ENCODE measurements at places on chromosomes 7 and 10.

- DNase-seq, result no peak
Observed at GRCh38 chr10:89053555-89053954, 63.0 kb downstream of the FAS start.

DNA sequence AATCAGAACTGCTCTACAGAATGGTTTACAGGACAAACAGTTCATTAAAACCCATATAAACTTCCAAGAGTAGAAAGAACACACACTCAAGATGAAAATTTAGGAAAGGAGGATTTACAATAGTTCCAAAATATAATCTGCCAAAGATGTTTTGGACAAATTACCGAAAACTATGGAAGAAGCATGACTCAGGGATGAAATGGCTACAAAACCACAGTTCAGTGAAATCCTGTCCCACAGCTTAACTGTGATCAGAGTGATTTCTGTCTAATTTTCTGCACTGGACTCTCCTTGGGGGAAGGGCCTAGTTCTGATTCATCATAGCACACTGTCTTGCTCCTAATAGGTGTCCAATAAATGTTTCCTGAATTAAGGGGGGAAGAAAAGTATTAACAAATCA is 82.2 kb downstream of the HIPK2 start:
- DNase-seq, result no peak

DNA sequence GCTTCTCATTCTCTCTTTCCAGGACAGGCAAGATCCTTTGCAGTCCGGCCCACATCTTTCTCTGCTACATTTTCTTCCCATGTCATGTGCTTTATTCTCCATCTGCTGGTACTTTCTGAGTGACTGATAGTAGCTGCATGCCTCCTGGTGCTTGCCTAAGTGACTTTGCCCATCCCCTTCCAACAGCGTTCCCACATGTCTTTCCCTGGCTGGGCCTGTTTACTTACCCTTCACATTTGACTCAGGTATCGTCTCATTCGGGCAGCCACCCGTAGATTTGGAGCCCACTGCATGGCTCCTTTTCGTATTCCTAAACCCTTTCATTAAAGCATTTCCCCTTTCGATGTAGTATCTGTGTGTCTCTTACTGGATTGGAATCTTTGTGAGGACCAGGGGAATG is 24.6 kb downstream of the TYW1 start:
- DNase-seq, result no peak

- DNase-seq, result no peak
Observed at GRCh38 chr10:124653811-124654651, 90.1 kb downstream of the FAM53B start.

DNA sequence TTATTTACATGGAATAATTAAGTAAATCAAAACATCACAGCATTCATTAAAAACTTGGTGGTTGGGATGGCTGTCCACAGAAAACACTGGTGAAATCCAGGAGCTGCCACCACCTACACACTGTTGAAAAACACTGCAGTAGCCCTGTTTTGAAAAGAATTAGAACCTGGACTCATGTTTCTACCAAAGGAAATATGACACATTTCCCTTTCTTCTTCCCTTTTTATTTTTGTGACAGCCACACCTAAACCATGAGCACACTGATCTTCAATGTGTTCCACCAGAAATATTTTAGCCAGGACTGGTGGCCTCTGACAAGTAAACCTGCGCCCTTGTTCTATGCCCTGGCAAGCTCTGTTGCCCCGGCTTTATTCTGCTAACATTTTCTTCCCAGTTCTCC is 3.3 kb downstream of the TMEM140 start:
- DNase-seq, result no peak

GRCh38 chr7:23356726-23357125 is 57.6 kb downstream of the MALSU1 start:
- peak; percentile 20 for DNase-seq

DNA sequence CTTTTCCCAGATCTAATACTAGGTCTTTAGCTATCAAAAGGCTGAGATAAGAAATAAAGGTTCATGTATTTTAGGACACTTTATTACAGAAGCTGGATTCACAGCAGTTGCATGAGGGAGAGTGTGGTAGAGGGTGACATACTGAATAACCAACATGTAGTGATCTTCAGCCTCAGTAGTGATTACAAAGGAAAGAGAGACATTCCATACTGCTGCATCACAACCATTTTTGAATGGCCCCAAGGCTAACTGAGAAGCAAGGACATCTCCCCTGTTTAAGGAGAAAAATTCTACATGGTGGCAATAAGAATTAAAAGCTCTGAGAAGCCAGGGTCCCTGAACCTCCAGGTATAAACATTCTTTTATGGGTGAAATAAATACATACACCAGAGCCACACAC is 35.3 kb downstream of the COG5 start:
- no peak for DNase-seq

- no peak for DNase-seq
Observed at GRCh38 chr7:154425271-154425670, 373.1 kb downstream of the DPP6 start.

- no peak for DNase-seq
Observed at GRCh38 chr10:29250066-29250465, 38.8 kb upstream of the LYZL1 start.

DNA sequence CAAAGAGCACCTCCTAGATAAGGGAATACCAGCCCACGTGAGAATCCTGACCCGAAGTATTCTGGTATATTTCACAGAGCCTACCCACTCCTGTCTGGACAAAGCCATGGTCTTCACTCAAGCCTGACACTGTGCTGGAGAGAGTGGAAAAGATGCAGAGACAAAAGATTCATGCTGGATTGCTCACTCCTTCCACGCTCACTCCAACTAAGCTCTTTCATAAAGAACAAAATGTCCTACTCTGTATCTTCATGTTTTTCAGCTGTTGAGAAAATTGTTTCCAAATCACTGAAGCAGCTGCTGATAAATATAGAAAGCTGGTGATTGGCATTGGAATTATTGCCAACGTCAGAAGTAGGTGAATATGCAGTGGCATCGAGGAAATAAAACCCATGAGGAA is 106.0 kb downstream of the ABLIM1 start:
- no peak for DNase-seq

- DNase-seq, result no peak
Observed at GRCh38 chr7:37191797-37192196, 256.9 kb downstream of the ELMO1 start.

- peak; percentile 45 for DNase-seq
Observed at GRCh38 chr7:24597014-24597413, 23.8 kb downstream of the PALS2 start.

GRCh38 chr7:140069298-140069949 is 6.7 kb upstream of the PARP12 start:
- no peak for DNase-seq

- peak; percentile 78 for DNase-seq
Observed at GRCh38 chr10:26438534-26439341, 597 bp downstream of the APBB1IP start.

DNA sequence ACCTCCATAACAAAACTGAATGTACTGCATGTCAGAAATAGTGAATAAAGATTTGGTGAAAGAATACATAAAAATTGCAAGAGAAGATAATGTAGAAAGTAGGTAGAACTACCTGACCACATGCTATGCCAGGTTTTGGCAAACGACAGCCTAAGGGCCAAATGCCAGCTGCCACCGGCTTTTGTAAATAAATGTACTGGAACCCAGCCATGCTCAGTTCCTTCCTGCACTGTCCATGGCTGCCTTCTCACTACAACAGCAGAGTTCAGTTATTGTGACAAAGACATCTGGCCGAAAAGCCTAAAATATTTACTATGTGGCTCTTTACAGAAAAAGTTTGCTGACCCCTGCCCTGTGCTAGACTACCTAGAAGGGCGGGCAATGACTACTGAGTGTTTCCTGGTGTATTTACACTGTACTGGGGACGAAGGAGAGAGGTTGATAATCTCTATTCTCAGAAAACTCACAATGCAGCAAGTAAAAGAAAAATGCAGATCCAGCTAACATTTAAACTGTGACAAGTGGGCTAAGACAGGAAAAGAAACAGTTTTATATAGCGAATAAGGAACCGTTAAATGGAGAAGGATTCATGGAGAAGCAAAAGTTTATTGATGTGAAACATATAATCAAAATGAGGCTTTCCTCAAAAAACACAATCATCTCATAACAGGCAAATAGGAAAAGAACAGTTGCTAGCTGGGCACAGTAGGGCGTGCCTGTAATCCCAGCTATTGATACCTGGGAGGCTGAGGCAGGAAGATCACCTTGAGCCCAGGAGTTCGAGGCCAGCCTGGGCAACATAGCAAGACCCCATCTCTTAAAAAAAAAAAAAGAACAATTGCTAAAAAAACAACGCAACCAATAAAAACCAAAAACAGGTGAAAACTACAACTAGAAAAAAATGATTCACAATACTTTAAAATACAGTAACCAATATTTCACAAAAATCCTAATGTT is 13.7 kb downstream of the KIN start:
- no peak for DNase-seq

- no peak for DNase-seq
Observed at GRCh38 chr7:115101199-115101598, 179.3 kb downstream of the MDFIC start.

GRCh38 chr10:51918884-51919325 is 219.5 kb upstream of the CSTF2T start:
- no peak for DNase-seq

GRCh38 chr10:131802996-131803395 is 97.8 kb upstream of the PPP2R2D start:
- no peak for DNase-seq

DNA sequence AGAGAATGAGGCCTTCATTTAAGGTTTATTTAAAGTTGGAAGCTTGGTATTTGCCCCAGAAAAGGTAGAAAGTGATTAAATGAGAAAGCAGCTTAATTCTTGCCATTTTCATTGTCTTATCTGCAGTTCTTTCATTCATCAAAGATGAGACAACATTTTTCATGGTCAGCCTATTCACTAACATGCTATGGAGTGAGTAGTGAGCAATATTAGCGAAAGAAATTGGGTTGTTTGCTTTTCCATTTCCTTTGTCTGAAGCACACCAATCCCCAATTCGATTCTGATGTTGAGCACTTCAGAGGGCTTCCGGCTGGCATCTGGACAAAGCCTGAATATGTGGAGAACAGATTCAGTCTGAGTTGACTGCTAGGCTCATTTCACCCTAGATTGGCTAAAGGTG is 317.2 kb downstream of the BBS9 start:
- no peak for DNase-seq

DNA sequence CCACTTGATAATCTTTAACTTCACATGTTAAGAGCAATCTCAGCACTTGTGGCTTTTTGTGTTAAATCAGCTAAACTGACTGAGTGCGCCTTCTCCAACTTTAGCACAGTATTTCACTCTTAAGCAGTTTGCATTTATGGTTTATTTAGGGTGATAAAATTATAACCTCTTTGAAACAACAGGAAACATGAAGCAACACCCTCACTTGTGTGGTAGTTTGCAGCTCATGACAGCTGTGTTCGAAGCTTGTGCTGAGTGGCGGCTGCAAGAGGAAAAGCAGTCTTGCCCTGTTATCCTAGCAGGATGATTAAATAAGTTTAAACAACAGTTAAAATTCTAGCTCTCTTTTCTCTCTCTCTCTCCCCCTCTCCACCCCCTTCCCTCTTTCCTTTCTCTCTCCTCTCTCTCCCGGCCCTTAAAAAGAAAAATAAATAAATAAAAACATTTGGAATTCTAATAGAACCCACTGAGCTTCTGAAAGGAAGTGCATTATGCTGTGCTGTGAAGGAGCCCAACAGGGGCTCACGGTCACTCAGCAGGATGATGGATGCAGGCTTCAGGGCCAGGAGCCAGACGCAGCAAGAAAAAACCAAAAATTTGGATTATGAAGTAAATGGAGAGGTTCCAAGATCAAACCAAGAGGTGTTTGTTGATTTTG is 25.2 kb downstream of the OGDH start:
- DNase-seq, result no peak

DNA sequence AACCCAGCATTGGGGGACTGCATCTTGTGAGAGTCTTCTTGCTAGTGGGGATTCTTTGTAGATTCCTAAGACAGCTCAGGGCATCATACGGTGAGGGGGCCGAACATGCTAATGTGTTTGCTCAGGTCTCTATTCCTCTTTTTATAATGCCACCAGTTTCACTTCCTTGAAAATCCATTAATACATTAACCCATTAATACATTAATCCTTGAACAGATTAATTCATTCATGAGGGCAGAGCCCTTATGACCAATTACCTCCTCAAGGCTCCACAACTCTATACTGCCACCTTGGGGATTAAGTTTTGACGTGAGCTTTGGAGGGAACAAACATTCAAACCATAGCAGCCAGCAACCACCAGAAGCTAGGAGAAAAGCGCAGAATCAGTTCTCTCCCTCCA is 67.2 kb upstream of the POT1 start:
- peak; percentile 27 for DNase-seq

GRCh38 chr7:70419526-70420380 is 712.2 kb upstream of the GALNT17 start:
- DNase-seq, result no peak

All from GM12865 (cell line).